Fibroblast of lung (primary cell): ENCODE measurements at places on chromosomes 1 and 21.
A peak's percentile ranks its signal among the peaks of the same experiment; 100 is the strongest.

DNA sequence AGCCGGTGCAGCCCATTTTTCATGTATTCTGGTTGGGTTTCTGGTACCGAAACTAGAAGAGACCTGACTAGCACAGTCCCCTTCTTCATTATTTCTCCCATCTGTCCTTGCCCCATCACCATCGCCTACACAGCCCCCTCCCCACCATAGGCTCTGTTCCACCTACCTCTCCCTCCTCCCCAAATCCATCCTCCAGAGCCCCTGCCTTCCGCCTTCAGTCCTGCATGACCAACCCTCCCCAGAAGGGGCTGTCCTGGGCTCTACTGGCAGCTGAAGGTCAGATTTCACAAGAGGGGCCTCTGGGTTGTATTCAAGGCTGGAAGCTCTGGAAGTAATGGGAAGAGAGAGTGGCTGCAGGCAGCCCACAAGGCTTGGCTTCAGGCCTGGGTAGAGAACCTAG is 55.2 kb downstream of the SDC3 start:
- DNase-seq = peak; percentile 39

DNA sequence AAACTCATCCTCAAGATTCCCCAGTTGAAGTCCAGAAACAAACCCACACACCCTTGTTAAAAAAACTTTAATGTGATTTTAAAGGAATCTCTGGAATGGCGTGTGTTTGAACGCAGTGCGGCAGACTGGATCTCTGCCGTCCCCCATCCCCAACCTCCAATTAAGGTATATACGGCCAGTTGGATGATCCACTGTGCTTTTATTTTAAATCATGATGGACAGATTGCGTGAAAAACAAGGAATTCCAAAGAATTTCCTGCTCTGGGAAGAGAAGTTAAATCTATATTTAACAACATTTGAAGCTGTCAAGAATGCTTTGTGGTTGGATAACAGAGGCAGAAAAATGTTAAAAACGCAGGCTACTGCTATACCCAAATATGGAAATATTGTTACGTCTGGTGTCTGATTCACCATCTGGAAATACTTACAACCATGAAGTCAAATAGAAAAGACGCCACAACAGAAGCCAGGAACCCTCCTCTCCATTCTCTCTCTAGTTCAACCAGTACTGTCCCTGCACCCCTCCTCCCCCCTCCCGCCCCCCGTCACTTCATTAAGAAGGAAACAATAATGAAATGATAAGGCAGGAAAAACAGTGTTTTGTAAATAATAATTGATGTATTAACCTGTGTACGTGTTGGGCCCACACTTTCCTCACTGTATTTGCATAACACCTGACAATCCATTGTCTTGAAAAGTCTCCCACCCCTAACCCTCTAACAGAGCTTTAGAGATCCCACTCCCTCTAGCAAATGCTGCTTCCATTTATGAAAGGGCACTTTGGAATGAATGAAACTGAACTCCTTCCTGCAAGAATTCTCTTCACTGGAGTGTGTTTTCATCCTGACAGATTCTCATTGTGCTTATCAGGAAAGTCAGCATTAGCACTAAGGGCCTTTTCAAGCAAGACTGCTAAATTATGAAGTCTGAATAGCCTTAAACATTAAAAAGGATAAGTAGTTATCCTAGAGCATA is 2.0 kb upstream of the CCN1 start:
- peak; percentile 98 for DNase-seq

- DNase-seq = no peak
Observed at GRCh38 chr1:29809446-29810120, 573.3 kb downstream of the PTPRU start.

DNA sequence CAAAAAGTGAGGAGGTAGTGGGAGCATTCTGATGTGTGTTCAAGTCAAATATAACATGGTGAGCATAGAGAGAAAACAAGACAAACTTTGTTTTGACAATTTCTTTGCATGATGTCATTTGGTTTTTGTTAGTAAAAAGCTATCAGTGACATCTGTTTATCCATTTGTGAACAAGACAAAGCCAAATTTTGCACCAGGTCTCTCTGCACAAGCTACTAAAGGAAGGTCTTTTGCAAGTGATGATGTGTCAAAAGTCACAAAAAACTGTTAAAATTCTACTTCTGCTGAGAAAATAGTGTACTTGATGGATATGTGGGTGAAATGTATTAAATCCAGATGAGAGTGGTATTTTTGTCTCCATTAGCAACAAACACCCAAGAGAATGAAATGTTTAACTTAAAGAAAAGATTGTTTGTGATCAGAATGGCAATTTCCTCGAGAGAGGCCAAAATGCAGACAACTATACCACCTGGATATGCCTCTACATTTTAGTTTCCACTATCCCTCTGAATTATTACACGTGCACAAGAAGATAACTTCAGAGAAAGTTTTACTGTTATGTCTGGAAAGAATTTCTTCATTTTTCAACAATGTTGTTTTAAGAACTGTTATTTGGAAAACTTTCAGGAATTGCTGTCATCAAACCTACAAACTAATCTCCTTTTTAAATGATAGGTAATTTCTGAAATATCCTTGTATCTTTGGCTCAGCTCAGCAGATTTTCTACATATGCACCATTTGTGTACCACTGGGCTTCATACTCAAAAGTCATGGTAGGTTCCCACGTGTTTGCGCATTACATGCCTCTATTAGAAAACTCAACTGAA is 807.4 kb upstream of the ADGRL2 start:
- no peak for DNase-seq

DNA sequence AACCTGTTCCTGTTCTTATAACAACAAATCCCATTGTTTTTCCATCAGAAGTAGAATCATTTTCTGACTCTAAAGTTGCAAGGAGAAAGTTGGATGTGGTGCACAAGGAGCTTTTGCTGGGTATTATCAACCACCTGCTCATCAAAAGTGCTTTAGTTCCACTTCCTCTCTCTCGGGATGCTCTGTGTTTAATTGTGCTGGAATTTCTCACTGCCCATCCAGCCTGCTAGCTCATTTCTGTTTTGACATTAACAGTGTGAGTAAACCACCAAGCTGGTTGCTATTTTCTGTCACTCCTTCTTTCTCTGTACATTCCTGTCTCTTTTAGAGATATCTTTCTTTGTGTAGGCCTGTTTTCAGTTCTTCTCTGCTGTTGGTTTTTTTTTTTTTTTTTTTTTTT is 6.0 kb downstream of the KDM4A start:
- DNase-seq = no peak

GRCh38 chr21:45855248-45855811 is 126.2 kb upstream of the COL6A1 start:
- DNase-seq = no peak

DNA sequence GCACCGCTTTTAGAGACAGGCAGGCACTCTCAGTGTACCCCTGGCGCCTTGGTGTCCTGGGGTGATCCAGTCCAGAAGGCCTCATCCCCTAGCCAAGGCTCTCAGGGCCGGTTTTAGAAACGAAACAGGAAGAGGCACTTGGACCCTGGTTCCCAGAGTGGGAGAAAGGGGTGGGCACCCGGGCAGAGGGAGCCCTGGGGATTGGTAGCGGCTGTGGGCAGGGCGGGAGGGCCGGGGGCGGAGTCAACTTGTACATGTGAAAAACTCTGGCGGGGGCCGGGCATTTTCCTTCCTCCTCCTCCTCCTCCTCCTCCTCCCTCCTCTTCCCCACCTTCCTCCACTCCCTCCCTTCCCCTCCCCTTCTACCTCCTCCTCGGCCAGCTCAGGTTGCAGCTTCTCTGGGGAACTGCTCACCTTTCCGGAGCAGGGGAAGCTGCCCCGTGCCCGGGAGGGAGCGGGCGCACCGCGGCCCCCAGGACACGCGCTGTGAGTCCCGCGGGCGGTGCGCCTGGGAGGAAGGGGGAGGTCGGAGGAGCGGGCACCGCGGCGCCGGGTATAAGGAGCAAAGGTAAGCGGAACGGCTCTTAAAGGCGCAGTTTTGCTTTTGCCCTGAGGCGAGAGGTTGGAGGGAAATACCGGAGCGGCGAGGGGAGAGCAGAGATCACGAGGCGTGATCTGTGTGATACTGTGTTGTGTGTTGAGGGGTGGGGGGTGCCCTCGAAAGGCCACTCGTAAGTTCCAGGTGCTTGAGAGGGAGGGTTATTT is at the start of gene CDK18:
TSS of gene CDK18 (plus strand) at position 359 of the 765 bp plus-strand sequence. CDS start 18,499 bp downstream, outside the sequence.
- peak; percentile 32 for DNase-seq

DNA sequence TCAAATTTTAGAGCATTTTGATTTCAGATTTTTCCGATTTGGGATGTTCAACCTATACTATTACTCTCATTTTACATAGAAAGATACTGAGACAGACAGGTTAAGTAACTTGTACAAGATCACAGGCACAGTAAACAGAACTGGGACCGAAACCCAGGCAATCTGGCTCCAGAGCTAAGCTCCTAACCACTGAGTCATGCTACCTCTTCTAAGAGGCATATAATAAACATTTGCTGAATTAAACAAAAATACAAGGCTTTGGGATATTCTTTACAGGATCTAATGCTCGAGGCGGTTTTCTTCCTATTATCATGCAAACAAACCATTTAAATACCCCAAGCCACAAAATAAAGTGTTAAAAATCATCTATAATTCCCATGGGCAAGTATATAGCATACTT is 50.3 kb downstream of the MCOLN2 start:
- DNase-seq = no peak

DNA sequence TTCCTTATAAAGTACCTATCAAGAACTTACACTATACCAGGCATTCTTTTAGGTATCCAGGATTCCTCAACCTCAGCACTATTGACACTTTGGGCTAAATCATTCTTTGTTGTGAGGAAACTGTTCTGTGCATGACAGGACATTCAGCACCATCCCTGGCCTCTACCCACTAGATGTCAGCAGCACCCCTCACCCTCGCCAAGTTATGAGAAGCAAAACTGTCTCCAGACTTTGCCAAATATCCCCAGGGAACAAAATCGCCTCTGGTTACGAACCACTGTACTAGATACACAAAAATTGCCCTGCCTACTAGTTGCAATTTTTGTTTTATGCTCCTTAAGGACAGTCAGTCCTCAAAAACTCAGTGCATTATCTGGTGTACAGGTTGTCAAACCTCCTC is 35.7 kb downstream of the PALMD start:
- no peak for DNase-seq

GRCh38 chr21:35414507-35415139 is 365.5 kb upstream of the RUNX1 start:
- no peak for DNase-seq

GRCh38 chr1:44259090-44259489 is 45.8 kb downstream of the DMAP1 start:
- DNase-seq = no peak
